ENCODE measurements at places on chromosomes 16 and 17.

DNA sequence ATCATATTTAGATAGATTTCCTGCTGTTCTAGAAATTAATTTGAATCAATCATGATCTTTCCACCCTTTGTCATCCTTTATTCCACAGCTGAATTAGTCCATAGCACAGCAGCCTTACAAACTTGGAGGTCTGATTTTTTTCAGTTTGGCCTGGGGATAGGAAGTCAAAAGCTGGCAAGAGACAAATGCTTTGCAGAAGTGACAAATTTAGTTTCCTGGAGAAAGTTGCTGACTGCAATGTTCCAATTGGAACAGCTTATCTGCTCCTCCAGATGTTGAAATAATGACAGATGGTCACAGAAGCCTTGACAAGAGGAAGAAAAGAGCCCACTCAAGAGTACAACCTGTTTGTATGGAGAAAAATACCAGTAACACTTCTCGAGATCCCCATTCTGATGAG, 1276.1 kb upstream of the CDH8 start:
- DNase-seq, result no peak

DNA sequence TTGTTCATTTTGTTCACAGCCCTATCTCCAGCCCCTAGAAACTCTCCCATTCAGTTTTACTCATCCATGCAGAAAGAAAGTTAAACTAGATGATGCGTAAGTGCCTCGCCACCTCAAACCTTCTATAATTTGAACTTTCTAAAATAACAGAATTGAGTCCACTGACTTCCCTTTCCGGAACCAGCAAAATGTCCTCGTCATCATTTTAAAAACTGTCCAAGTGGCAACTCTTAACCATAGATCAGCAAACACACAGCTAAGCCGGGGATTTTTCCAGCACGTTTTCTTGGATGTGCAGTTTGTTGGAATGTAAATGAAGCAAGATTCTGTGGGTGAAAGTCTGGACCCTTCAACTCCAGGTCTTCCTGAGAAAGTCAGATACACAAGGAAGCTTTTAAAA, 369.7 kb upstream of the ERCC4 start:
- no peak for DNase-seq

DNA sequence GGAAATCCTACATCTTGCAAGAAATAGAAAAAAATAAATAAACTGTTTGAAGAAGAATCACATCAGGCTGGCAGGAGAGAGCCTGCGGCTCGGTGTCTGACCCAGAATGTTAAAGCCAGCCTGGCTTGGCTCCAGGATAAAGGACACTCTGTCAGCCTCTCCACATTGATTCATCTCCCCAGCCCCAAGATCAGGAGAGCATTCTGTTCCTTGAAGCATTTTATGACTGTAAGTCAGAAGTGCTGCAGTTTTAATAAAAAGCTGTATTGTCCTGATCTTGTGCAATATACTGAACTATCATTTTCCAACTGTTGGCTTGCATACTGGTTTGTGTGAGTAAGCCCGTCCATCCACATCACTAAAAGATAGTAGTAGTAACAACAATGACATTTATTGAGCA, 426.6 kb downstream of the HAPSTR1 start:
- DNase-seq, result peak; percentile 82

GRCh38 chr17:13510062-13510461, 91.7 kb downstream of the HS3ST3A1 start:
- no peak for DNase-seq

DNA sequence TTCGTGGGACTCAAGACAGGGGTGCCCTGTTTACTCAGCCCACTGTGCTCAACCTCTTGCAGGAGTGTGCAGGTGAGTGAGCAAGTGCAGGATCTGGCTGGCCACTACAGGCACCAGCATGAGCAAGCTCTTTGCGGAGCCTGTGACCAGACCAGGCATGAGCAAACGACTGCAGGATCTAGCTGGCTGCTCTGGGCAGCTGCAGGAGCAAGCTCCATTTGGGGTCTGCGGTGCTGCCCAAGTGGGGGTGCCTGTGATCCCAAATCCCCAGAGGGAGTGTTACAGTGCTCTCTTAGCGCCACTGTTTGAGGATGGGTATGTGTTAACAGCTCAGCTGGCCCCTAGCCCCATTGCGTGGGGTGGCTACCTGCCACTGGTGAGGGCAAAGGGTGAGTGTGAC, 2.4 kb downstream of the USP6 start:
- peak; percentile 47 for DNase-seq

DNA sequence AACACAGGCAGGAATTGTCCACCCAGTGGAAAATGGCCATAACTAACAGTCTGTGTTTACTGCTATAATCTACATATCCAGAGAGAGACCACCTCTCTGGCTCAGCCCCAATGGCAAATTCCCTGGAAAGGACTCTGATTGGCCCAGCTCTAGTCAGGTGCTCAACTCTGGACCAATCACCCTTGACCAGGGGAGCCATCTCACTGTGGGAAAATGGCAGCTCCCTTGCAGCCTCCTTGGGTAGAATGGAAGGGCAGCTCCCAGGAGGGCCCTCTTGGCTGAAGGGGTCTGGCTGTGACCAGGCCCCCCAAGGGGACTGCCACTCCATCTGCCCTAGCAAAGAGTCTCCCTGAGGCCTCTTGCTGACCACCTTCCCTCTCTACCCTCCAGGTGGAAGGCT, 3.1 kb downstream of the ALOX15B start:
- DNase-seq, result no peak

- no peak for DNase-seq
These were observed 61.5 kb downstream of the MYOCD start for GRCh38 chr17:12727076-12727760.

- DNase-seq, result no peak
These were observed 328.9 kb upstream of the MAF start for GRCh38 chr16:79929260-79929965.

GRCh38 chr17:75295201-75296158, 6.2 kb upstream of the SLC25A19 start:
- DNase-seq, result no peak

GRCh38 chr17:64003526-64004121, 5.5 kb downstream of the PRR29 start:
- DNase-seq, result peak; percentile 59

GRCh38 chr17:50169121-50169764, 3.4 kb downstream of the SGCA start:
- DNase-seq, result no peak

GRCh38 chr17:15291674-15292361, 26.7 kb upstream of the PMP22 start:
- no peak for DNase-seq

GRCh38 chr16:84093879-84094270, 22.9 kb downstream of the MBTPS1 start:
- no peak for DNase-seq

DNA sequence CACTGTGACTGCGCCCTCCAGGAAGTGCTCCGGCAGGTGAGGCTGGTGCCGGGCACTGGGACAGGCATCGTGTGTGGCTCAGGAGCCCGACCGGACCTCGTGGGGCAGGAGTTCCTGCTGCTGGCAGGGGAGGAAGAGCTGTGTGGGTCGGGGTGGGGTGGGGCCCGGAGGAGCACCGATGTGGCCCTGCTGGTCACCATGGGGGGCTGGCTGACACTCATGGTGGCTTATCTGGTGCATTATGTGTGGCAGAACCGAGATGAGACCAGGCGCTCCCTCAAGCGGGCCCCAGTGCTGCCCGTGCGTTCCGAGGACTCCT, 16.8 kb downstream of the LRRC3C start:
- DNase-seq, result no peak

DNA sequence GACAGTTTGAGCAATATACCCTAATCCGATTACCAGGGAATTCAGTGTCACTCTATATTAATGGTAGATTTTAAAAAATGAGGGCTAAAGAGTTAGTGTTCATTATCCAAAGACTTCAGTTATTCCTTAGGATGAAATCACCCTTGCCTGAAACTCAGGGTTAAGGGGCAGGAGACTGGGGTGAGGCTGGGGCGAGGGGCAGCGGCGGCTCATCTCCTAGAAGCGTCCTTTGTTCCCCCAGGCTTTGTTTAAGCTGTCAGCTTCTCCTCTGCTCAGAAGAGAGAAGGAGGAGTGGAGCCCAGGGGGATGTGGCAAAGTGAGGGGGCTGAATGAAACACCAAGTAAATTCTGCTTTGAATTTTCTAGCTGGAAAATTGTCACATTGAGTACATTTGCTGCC, 117.7 kb upstream of the ELAC2 start:
- no peak for DNase-seq

DNA sequence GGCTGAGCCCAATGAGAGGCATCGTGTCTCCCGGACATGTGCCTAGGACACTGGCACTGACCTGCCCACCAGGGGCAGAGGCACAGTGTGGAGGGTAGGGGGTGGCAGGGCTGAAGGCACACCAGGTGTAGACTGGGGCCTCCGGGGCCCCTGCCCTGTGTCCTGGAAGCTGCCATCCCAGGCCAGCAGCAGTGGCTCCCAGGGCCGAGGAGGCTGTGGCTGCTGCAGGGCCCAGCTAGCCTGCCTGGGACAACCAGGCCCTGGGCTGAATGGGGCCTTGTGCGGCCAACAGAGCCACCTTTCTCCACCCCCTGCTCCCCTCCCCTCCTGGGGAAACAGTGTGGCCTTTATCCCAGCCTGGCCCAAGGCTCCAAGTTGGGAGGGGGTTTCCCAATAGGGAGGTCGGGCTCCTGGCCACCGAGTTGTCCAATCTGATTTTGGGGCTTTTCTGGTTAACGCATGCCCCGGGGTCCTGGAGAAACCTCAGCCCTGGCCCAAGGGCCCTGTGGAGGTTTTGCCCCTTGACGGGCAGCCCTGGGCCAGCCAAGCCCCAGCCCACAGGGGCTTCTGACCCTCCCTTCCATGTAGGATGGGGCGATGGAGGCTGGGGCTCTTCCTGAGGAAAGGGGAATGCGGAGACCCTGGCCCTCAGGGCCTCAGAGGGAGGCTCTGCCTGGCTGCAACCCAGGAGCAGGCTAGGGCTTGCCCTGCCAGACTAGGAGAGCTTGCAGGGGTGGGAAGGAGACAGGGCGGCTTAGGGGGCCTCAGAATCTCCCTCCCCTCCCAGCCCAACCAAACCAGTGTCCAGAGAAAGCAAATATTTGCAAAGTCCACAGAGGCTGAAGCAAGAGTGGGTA, 4.2 kb downstream of the MTSS2 start:
- no peak for DNase-seq

GRCh38 chr17:70295329-70295728, 126.0 kb downstream of the KCNJ2 start:
- no peak for DNase-seq

- no peak for DNase-seq
These were observed 611 bp downstream of the RRAD start for GRCh38 chr16:66924527-66925321.

- no peak for DNase-seq
These were observed 22.1 kb downstream of the SLC16A3 start for GRCh38 chr17:82250868-82251500.

DNA sequence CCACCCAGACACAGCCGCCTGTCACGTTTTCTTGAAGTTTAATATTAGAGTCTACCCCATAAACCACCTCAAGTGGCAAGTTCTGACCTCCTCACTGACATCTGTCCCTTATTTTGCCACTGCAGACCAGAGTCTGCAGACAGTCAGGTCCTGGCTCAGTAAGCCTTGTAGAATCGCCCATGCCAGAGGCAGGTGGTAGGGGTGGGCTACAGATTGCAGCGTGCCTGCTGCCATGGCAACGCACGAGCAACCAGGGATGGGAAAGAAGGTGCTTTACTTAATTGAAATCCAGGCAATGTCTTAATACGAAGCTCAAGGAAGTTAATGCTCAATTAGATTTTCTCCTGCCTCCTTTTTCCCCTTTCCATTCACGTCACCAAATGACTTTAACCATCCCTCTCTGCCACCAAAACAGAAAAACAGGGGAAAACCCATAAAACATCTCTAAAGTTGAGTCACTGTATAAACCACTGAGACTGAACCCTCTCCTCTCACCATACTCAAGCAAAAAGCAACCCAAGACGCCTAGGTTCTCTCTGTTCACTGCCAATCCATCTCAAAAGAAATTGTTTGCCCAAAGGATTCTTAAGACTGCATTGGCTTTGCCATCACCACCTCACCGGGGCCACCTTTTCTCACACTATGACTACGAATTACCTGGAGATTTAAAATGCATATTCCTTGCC, 228.8 kb downstream of the SLC39A11 start:
- DNase-seq, result no peak

- no peak for DNase-seq
These were observed 588 bp upstream of the SMTNL2 start for GRCh38 chr17:4583782-4584100.

DNA sequence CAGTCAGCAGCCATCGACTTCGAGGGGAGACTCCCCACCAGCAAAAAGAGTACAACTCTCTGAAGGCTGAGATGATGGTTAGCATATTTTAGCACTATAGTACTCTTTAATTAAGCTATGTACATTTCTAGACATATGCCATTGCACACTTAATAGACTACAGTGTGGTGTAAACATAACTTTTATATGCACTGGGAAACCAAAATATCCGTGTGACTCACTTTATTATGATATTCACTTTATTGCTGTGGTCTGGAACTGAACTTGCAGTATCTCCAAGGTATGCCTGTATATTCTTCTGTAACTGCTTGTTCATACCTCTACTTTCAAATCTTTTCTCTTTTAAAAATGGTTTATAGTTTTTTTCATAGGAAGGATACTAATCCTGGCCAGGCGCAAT, 11.0 kb upstream of the NXPH3 start:
- DNase-seq, result no peak

DNA sequence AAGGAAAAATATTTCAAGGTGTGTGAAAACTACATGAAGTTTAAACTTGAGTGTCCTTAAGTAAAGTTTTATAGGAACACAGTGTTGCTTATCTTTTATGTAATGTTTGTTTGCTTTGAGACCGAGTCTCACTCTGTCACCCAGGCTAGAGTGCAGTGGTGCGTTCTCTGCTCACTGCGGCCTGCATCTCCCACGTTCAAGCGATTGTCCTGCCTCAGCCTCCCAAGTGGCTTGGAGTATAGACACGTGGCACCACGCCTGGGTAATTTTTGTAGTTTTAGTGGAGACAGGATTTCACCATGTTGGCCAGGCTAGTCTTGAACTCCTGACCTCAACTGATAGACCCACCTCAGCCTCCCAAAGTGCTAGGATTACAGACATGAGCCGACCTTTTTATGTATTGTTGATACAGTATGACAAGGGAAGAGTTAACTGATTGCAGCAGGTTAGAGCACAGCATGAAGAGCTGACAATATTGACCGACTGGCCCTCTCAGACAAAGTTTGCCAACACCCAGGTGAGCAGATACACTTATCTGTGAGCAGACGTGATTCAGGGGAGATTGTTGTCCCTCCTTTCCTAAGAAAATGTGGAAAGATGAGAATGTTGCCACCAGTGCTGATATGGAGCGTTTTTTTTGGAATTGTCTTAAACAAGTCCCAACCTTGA, 373.7 kb downstream of the WWOX start:
- DNase-seq, result no peak

GRCh38 chr16:85869206-85869605, 29.8 kb upstream of the IRF8 start:
- DNase-seq, result no peak

Data from posterior vena cava (tissue), 2 donors.